Urinary bladder (tissue), 4 donors: ENCODE measurements at places on chromosomes 1 and 21. TPM values are rescaled to one million over a fixed set of nuclear protein-coding genes. Genes with fewer than 3 reads are reported as not detected.

DNA sequence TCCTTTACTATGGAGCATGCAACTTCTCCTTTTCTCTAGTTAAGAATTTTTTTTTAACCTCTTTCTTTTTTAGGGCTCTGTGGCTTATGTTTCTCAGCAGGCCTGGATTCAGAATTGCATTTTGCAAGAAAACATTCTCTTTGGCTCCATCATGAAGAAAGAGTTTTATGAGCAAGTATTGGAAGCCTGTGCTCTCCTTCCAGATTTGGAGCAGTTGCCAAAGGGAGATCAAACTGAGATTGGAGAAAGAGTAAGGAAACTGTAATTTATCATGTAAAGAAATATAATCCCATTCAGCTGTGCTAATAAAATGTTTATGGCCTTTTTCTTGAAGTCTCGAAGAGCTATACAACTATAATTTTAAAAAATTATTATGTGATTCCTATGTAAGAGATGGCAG lies 70.1 kb downstream of the HSPA13 start:
- peak; percentile 79 for DNase-seq

GRCh38 chr21:30491963-30492428 lies at the start of gene KRTAP19-3:
TSS of gene KRTAP19-3 (minus strand) at chr21:30492013. CDS start at chr21:30491957, 56 bp downstream.
- DNase-seq: no peak

GRCh38 chr21:44401386-44402160 lies 48.2 kb downstream of the TRPM2 start:
- no peak for DNase-seq

DNA sequence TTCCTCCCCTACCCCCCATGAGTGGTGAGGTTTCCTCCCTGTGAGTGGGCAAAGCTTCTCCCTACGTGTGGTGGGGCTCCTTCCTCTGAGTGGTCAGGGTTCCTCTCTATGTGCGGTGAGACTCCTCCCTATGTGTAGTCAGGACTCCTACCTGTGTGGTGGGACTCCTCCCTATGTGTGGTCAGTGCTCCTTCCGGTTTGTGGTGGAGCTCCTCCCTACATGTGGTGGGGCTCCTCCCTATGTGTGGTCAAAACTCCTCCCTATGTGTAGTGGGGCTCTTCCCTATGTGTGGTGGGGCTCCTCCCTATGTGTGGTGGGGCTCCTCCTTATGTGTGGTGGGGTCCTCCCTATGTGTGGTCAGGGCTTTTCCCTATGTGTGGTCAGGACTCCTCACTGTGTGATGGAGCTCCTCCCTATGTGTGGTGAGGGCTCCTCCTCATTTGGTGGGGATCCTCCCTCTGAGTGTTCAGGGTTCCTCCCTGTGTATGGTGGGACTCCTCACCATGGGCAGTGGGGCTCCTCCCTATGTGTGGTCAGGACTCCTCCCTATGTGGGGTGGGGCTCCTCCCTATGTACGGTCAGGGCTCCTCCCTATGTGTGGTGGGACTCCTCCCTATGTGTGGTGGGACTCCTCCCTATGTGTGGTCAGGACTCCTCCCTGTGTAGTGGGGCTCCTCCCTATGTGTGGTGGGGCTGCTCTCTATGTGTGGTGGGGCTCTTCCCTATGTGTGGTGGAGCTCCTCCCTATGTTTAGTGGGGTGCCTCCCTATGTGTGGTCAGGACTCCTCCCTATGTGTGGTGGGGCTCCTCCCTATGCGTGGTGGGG lies 29.1 kb downstream of the PRSS38 start:
- DNase-seq: no peak

DNA sequence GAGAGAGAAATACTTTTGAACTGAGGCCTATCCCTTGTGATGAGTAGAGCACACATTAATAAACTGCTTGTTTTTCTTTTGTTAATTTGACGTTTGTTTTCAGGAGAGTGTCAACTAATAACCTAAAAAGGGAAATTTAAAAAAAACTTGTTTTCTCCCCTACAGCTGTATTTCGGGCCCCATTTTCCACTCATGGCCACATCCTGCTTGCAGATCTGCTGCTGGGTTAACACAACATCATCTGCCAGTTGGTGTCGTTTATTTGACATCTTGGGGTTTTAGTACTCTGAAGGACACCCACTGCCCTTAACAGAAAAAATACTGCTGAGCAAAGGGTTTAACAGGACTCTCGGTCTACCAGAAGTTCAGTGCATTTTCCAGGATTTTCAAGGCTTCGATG lies 848 bp upstream of the PYHIN1 start:
- no peak for DNase-seq

DNA sequence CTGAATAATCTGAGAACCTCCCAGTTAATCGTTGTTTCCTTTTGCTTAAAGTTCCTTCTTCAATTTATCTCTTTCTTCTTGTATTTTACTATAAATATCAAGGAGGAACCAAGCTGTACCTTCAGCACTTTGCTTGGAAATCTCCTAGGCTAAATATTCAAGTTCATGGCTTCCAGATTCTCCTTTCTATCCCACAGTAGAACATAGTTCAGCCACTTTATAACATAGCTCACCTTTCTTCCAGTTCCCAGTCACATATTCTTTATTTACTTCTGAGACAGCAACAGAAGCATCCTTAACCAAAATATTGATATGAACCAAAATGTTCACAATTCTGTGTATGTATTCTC lies 11.0 kb downstream of the ZMYM4 start:
- no peak for DNase-seq

DNA sequence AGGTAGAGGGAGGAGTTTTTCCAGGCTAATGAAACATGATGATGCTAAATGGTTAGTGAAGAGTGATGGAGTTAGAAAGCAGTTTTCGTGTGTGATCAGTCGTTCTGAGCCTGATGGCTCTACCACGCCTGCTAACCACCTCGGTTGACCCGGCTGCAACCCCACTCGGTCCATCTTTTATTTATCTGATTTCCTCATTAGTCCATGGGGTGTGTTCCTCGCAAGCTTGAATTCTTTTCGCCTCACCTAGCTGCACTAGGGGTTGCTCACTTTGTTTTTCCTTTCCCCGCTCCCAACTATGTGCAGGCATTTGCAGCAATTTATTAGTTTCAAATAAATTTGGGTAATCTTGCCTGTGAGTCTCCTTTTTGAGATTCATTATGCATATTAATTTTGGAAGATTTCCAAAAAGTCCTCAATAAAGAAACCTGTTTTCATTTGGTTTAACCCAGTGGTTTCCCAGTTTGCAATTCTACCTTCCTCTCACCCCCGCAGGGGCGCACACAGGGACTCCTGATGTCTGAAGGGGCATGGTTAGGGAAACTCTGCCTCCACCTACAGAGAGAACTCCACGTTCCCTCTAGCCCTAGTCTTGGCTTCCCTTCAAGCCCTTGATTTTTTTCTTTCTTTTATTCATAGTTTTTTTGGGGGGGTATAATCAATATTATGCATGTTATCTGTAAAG lies 12.6 kb downstream of the B3GALT5 start:
- no peak for DNase-seq

DNA sequence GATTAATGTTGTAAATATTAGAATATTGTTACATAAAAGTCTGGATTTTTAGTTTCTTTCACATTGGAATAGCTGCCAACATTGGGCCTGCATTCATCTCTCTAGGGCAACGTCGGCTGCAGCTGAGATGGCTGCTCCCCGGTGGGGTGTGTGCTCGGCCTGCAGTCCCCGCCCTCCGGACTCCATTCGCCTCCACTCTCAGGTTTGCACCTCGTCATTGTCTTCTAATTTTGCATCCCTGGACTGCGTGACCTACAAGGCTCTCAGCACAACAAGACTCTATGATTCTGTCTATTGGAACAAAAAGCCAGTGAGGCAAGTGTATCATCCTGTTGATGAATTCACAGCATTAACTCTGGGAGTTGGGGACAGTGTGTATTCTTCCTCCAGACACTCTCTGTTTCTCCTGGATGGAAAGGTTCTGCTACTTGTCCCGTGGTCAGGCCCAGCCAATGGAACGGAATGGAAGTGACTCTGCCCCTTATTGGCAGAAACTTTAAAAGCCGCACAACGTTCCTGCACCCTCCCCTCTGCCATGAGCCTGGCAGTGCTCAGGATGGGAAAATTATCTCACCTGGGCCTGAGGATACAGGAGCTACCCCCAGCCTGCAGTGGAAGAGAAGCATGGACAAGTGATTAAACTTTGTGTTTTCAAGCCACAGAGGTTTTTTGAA lies 105.0 kb upstream of the SAMD11 start:
- DNase-seq: no peak

Gene NR0B2
- not detected for total RNA-seq

Gene NR5A2
- 9.0 TPM for total RNA-seq
